ENCODE measurements at places on chromosomes 3 and 15.

DNA sequence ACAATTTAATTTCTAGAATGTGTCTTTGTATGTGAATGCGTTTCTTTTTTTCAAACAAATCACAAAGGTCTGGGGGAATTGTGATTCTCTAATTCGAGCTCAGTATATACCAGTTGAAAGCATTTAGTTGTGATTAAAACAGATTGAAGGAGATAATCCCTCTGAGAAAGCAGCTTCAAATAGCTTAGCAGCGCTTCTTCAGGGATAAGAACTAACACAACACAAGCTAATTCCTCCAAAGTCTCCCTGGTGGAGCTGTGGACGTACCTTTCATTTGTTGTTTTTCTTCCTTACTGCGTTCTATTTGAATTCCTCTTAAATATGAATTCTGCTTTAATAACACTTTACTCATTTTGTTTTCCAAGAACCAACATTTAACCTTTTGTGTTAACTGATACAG lies 286.7 kb downstream of the ROBO2 start:
- H3K36me3 ChIP-seq, result no peaks in the 10 kb centered on the region
- H3K27ac ChIP-seq, result no peak overlapping the region
- no peaks in the 10 kb centered on the region for H3K4me1 ChIP-seq

GRCh38 chr15:39149636-39150150 lies 431.2 kb upstream of the THBS1 start:
- no peak for DNase-seq
- H3K4me1 ChIP-seq, result no peaks in the 10 kb centered on the region
- no peak overlapping the region for H3K4me3 ChIP-seq

- H3K27me3 ChIP-seq, result no peaks in the 10 kb centered on the region
- no peak overlapping the region for H3K27ac ChIP-seq
- no peaks in the 10 kb centered on the region for H3K36me3 ChIP-seq
- H3K4me3 ChIP-seq, result no peak overlapping the region
- no peak for DNase-seq
- no peaks in the 10 kb centered on the region for H3K4me1 ChIP-seq
These were observed 76.7 kb downstream of the ADAMTS17 start for GRCh38 chr15:100264994-100265640.

GRCh38 chr3:69097407-69098086 lies 12.8 kb downstream of the ARL6IP5 start:
- DNase-seq, result no peak
- H3K4me3 ChIP-seq, result no peak overlapping the region
- peaks cover 28% of the 10 kb centered on the region for H3K36me3 ChIP-seq

Data from naive B cell (primary cell).